ENCODE measurements at places on chromosomes 5 and 9.

DNA sequence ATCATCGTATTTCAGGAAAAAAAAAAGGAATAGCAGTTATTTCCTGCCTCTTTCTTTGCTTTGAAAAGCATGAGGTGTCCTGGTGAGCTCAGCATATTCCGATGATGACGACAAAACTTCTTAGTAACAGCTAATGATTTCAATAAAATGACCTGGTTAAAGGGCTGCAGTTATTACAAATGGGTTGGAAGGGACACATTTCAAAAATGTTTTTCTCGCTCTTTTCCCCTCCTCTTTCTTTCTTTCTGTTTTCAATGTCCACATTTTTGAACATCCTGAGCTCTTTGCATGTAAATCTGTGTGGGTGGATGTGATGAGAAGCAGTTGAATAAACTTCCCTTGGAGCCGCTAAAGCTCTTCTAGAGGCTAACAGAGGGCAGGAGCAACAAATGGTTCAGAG is 186.8 kb upstream of the SLC27A6 start:
- DNase-seq, result no peak

GRCh38 chr9:21974722-21975409 is 19.3 kb downstream of the CDKN2A start:
- DNase-seq, result peak; percentile 33

DNA sequence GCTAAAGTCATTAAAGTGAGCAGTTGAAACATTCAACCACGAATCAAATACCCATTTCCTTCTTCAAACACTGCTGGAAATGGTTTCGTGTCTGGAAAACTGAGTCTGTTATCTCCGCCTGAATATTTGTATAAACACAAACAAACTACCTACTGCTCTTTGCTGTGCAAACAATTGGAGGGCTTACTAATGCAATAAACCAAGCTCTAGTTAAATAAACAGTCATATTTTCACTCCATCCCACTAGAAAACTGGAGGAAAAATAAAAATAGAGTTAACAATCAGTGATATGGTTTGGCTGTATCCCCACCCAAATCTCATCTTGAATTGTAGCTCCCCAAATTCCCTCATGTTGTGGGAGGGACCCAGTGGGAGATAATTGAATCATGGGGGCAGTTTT is 397.6 kb downstream of the RASEF start:
- no peak for DNase-seq

- DNase-seq, result no peak
Observed at GRCh38 chr9:119881898-119882297, 512.7 kb upstream of the BRINP1 start.

- no peak for DNase-seq
Observed at GRCh38 chr9:129283291-129283691, 105.2 kb upstream of the IER5L start.

GRCh38 chr5:14357441-14357840 is 214.3 kb downstream of the TRIO start:
- no peak for DNase-seq

DNA sequence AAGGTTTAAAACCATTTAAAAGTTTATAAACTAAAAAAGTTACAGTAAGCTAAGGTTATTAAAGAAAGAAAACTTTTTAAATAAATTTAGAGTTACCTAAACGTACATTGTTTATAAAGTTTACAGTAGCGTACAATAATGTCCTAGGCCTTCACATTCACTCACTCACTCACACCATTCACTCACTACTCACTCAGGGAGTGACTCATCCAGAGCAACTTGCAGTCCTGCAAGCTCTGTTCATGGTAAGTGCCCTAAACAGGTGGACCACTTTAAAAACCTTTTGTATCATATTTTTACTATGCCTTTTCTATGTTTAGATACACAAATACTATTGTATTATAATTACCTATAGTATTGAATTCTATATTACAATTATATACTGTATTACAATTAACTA is 190.8 kb upstream of the RASA1 start:
- DNase-seq, result no peak

DNA sequence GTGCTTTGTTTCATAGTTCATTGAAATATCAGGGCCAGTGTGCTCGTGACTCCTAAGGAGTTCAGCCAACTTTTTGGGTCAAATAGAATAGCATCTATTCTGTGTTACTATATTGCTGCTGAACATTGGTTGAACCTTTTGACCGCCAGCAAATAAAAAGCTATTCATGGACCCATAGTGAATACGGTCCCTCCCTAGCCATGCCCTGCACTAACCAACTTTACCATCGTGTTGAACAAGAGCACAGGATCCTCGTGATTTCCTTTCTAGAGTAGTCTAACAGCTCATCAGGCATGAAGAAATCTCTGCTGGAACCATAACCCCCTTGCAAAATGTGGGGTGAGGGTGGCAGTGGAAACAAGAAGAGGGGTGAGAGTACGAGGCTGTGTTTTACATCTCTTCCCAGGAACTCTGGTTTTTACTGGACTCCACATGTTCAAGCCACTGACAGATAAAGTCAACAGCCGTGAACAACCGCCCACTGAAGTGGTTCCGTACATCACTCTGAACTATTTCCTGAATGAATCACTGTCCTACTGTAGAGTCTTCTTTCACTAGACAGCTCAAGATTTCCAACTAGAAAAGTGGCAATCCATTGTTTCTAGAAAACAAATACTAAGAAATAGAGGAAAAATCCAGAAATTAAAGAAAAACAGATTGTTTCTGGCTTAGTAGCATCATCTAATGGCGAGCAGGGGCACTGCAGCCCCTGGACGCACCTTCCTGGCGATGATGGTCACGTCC is 70.1 kb upstream of the SPATA31E1 start:
- DNase-seq, result no peak
